ENCODE measurements at places on chromosomes 2 and 18.

- no peak for DNase-seq
These were observed 33.6 kb downstream of the ATOH8 start for GRCh38 chr2:85787282-85787980.

DNA sequence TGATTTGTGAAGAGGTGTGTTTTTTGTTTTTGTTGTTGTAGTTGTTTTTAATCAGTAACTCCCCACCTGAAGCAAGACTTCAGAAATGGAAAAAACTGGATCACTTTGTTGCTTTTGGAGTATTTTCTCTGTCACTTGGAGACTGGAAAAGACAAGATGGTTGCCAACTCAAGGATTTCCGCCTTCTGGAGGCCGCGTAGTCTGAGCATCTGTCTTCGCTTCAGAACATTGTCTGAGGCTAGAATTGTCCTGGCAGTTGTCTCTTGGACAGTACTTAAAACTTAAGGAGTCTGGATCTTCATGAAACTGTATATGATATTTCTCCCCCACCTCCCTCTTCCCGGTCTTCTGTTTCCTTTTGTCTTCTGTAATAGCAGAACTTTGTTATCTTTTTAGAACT lies 67.7 kb downstream of the ARHGAP28 start:
- DNase-seq = no peak

- DNase-seq = no peak
These were observed 365.7 kb downstream of the RBM43 start for GRCh38 chr2:150895968-150896367.

DNA sequence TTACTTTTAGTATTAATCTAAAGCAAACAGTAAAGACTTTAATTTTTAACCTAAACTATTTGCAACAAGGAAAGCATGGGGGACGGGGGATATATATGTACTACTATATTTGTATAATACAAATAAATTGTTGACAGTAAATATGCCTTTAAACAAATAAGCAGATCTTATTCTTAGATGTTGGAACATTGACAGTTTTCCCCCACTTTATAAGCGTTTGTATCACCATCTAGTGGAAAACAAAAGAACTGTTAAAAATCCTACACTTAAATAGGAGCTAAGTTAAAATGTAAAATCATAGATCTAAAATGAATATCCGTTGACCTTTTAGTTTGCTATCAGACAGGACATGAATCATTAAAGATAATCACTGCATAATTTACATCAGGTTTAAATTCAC lies 50.0 kb downstream of the RBBP8 start:
- DNase-seq = peak; percentile 43

- no peak for DNase-seq
These were observed 420.3 kb upstream of the CHAC2 start for GRCh38 chr2:53347269-53347668.

DNA sequence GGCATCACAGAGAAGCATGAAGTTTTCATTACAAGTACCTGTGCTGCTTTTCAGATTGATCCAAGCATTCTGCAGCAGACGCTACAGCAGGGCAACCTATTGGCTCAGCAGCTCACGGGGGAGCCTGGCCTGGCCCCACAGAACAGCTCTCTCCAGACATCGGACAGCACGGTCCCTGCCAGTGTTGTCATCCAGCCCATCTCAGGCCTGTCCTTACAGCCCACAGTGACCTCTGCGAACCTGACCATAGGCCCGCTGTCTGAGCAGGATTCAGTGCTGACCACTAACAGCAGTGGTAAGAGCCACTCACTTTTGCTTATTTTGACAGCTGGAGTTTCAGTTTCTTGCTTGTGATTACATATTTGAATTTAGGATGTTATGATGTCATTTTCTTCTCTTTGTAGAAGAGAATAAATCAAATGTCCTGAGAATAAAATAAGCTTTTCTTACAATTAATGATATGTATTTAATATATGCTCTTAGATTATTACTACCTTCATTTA lies 104.9 kb downstream of the ZNF236 start:
- DNase-seq = no peak

GRCh38 chr2:107461301-107461700 lies 365.4 kb upstream of the RGPD4 start:
- DNase-seq = no peak

GRCh38 chr2:203875471-203875870 lies 7.9 kb downstream of the CTLA4 start:
- no peak for DNase-seq

- DNase-seq = peak; percentile 62
These were observed 129.2 kb upstream of the MEIS1 start for GRCh38 chr2:66305718-66306117.
